ENCODE measurements at places on chromosomes 1 and 21. TPM values are rescaled to one million over a fixed set of nuclear protein-coding genes. Genes with fewer than 3 reads are reported as not detected.

DNA sequence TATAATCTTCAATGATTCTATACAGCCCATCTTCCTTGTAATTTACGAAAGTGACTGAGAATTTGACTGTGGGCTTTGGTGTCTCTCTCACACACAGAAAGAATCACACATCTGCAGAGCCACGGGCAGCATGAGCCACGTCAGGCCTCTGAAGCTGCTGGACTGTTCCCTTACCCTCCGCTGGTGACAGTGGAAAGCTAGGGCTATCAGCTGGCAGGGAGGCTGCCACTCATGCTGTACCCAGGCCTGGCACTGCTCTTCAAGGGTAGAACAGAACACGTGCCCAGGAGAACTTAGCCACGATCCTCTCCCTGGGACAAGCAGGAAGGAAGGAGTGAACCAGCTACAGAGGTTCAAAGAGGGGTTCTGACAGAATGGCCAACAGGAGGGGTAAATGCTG lies 90.7 kb downstream of the JAK1 start:
- peaks cover 3% of the 10 kb centered on the region for H3K36me3 ChIP-seq
- H3K27ac ChIP-seq, result no peak overlapping the region
- H3K4me3 ChIP-seq, result no peak overlapping the region
- no peaks in the 10 kb centered on the region for H3K27me3 ChIP-seq
- no peaks in the 10 kb centered on the region for H3K4me1 ChIP-seq
- no peak for DNase-seq

GRCh38 chr1:224219612-224220059 lies 36.6 kb downstream of the DEGS1 start:
- peak; percentile 77 for DNase-seq
- no peak overlapping the region for H3K4me3 ChIP-seq
- no peaks in the 10 kb centered on the region for H3K36me3 ChIP-seq
- peaks cover 10% of the 10 kb centered on the region for H3K4me1 ChIP-seq

DNA sequence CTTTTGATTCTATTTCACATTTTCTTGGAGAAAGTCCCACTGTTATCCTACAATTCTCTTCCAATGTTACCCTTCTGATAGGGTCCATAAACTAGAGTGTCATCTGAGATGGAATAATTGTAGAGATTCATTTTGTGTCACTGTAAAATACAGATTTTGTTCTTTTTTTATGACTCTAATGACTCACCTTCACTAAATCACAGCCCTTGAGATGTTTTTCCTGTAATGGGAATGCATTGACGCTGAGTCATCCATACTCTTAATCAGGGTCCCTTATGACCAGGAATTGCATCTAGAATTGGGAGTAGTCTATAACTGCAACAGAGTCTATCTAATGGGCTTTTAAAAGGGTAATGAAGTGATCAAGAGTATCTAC lies 315.5 kb downstream of the TGFB2 start:
- no peaks in the 10 kb centered on the region for H3K27me3 ChIP-seq
- no peaks in the 10 kb centered on the region for H3K4me1 ChIP-seq
- no peak overlapping the region for H3K4me3 ChIP-seq
- H3K36me3 ChIP-seq, result no peaks in the 10 kb centered on the region

- H3K27ac ChIP-seq, result no peak overlapping the region
- H3K4me3 ChIP-seq, result peak overlapping the region; percentile 72
- H3K4me1 ChIP-seq, result peaks cover 29% of the 10 kb centered on the region
- H3K27me3 ChIP-seq, result peaks cover 5% of the 10 kb centered on the region
- DNase-seq, result peak; percentile 80
- H3K36me3 ChIP-seq, result no peaks in the 10 kb centered on the region
Observed at GRCh38 chr1:14924455-14925331, 228.9 kb upstream of the TMEM51 start.

GRCh38 chr1:146016891-146017290 lies 4.6 kb downstream of the HJV start:
- no peaks in the 10 kb centered on the region for H3K27me3 ChIP-seq
- H3K4me1 ChIP-seq, result peaks cover 11% of the 10 kb centered on the region
- H3K36me3 ChIP-seq, result no peaks in the 10 kb centered on the region
- no peak overlapping the region for H3K27ac ChIP-seq
- no peak for DNase-seq

DNA sequence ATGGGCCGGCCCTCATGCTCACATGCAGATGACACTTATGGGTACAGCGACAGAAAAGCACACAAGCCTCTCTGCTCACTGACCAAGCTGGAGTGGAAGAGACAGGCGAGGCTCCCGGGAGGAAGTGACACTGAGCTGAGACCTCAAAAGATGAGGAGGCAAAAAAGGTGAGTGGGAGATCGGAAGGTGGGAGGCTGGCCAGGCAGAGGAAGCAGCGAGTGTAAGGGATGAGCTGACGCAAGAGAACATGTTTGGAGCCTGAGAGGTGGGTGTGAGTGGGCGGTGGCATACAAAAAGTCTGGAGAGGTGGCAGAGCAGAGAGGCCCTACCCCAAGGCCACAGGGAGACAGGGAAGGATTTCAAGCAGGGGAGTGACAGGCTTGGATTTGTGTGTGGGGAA lies 18.2 kb upstream of the CDCP2 start:
- H3K4me1 ChIP-seq, result no peaks in the 10 kb centered on the region
- no peak overlapping the region for H3K27ac ChIP-seq
- no peak overlapping the region for H3K4me3 ChIP-seq
- H3K27me3 ChIP-seq, result no peaks in the 10 kb centered on the region
- no peaks in the 10 kb centered on the region for H3K36me3 ChIP-seq

Gene RNPEP
- polyA plus RNA-seq, result 69.7 TPM

GRCh38 chr1:10867138-10867721 lies 70.8 kb upstream of the CASZ1 start:
- DNase-seq, result peak; percentile 76
- peak overlapping the region; percentile 24 for H3K4me3 ChIP-seq
- no peaks in the 10 kb centered on the region for H3K4me1 ChIP-seq
- no peak overlapping the region for H3K27ac ChIP-seq

- H3K4me3 ChIP-seq, result no peak overlapping the region
- H3K27me3 ChIP-seq, result no peaks in the 10 kb centered on the region
- H3K4me1 ChIP-seq, result no peaks in the 10 kb centered on the region
- DNase-seq, result no peak
Observed at GRCh38 chr1:214338212-214338611, 57.3 kb downstream of the SMYD2 start.

DNA sequence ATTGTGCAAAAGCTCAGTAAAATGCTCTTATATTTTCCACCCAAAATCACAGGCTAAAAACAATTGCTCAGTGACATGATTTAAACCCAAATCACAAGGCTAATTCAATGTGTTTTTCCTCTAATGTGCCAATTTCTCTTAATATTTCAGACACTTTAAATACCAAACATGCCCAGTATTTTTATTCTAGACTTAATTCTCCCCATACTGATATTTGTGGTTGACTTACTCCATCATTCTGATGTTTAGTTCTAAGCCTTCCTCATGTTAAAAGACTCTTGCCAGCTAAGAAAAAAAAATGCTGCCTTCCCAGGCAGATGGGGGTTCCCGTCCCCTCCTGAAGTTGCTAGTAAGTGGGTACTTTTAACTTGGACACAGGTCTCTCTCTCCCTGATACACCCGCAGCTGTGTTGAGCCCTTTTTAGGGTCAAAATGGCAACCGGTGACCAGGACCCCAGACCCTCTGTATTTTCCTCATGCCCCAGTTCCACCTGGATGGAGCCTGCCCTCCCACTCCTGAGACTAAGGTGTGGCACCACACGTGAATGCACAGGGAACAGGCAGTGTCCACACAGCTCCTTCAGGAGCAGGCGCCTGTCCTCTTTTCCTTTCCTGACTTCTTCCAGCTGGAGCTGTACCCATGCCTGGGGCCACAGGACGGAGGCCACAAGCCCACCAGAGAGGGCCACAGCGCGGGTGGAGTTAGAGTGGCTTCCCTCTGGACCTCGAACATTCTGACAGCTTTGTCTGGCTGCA lies 118.9 kb downstream of the RIPK4 start:
- H3K4me1 ChIP-seq, result no peaks in the 10 kb centered on the region
- no peaks in the 10 kb centered on the region for H3K27me3 ChIP-seq
- H3K27ac ChIP-seq, result no peak overlapping the region
- H3K4me3 ChIP-seq, result no peak overlapping the region
- DNase-seq, result no peak
- H3K36me3 ChIP-seq, result no peaks in the 10 kb centered on the region

Gene POU2F1
- polyA plus RNA-seq, result 3.3 TPM

Gene LCE2C
- polyA plus RNA-seq, result not detected

Gene BMP8B
- polyA plus RNA-seq, result 8.1 TPM

Gene GBP7
- 0.09 TPM for polyA plus RNA-seq

DNA sequence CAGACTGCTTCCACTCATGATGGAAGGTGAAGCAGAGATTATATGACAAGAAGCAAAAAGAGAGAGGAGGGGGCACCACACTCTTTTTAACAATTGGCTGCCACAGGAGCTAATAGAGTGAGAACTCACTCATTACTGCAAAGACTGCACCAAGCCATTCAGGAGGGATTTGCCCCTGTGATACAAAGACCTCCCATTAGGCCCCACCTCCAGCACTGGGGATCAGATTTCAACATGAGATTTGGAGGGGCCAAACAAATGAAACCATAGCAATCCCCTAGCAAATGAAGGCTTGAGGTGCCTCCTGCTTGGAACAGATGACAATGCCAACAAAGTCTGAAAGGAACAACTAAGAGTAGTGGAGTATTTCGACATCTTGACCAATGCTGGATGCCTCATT lies 122.5 kb upstream of the COA6 start:
- no peak overlapping the region for H3K4me3 ChIP-seq
- H3K4me1 ChIP-seq, result no peaks in the 10 kb centered on the region
- H3K27me3 ChIP-seq, result no peaks in the 10 kb centered on the region
- no peak overlapping the region for H3K27ac ChIP-seq
- no peaks in the 10 kb centered on the region for H3K36me3 ChIP-seq
